Suprapubic skin (tissue), 4 donors: ENCODE measurements at places on chromosomes 5 and 9.

GRCh38 chr5:50711280-50711679 is 44.8 kb downstream of the PARP8 start:
- no peak overlapping the region for H3K27ac ChIP-seq
- H3K36me3 ChIP-seq: no peaks in the 10 kb centered on the region
- DNase-seq: no peak
- peaks cover 8% of the 10 kb centered on the region for H3K4me1 ChIP-seq
- H3K27me3 ChIP-seq: no peaks in the 10 kb centered on the region

DNA sequence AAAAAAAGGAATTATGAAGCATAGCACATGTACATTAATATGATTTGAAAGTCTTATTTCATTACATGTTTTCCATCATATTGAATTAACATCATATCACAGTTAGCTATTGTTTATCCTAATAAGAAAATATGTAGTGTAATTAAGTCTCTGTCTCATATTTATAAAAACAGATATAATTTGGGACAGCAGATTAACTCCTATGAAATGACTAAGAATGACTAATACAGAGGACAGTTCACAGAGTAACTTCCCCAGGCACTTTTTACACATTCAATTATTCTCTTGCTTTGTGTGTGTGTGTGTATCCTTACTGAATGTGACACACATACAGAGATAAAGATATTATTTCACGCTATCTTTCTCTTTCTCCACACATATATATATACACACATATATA is 2400.9 kb upstream of the C9orf72 start:
- no peaks in the 10 kb centered on the region for H3K4me1 ChIP-seq
- H3K27ac ChIP-seq: no peak overlapping the region
- DNase-seq: no peak
- no peaks in the 10 kb centered on the region for H3K27me3 ChIP-seq

DNA sequence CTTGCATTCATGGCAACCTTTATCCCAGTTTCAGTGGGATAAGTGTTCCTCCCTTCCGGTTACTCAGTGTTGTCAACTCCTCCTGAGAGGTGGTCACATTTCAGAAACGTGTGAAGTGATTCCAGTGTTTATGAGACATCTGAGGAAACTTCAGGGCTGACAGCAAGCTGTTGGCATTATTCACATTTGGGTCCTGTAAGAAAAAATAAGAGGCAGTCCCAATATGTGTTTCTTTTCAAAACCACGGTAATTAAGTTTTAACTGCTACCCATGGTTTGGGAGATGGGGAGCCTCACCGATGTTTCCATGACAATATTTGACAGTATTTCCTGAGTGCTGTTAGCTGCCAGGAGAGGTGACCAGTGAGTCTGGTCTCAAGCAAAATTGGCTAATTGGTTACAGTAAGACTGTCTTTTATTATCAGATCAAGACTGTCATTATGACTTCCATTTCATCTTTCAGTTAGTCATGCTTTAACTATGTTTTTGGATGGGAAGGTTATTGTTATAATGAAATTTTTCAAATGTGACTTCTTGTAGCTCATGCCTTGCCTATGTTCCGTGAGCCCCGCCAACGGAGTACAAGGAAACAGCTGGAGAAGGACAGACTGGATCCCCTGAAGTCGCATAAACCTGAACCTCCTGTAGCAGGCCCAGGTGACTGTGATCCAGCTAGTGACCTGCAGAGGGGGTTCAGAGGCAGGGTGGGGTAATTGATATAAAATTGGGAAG is 115.3 kb downstream of the GDNF start:
- H3K27me3 ChIP-seq: no peaks in the 10 kb centered on the region
- peaks cover 54% of the 10 kb centered on the region for H3K36me3 ChIP-seq
- H3K4me3 ChIP-seq: no peak overlapping the region
- no peak for DNase-seq
- no peak overlapping the region for H3K27ac ChIP-seq
- no peaks in the 10 kb centered on the region for H3K4me1 ChIP-seq

- H3K27me3 ChIP-seq: no peaks in the 10 kb centered on the region
- no peak overlapping the region for H3K4me3 ChIP-seq
- H3K4me1 ChIP-seq: peaks cover 8% of the 10 kb centered on the region
Measured at GRCh38 chr5:172496671-172497371, 42.5 kb upstream of the SH3PXD2B start.

GRCh38 chr5:117455236-117456233 is 880.9 kb upstream of the SEMA6A start:
- H3K4me1 ChIP-seq: no peaks in the 10 kb centered on the region
- H3K4me3 ChIP-seq: peak overlapping the region; percentile 50
- no peaks in the 10 kb centered on the region for H3K27me3 ChIP-seq
- H3K36me3 ChIP-seq: no peaks in the 10 kb centered on the region

- H3K27ac ChIP-seq: no peak overlapping the region
- H3K4me1 ChIP-seq: no peaks in the 10 kb centered on the region
- no peaks in the 10 kb centered on the region for H3K36me3 ChIP-seq
- no peak for DNase-seq
- no peaks in the 10 kb centered on the region for H3K27me3 ChIP-seq
Measured at GRCh38 chr5:90386099-90386710, 23.4 kb downstream of the CETN3 start.

DNA sequence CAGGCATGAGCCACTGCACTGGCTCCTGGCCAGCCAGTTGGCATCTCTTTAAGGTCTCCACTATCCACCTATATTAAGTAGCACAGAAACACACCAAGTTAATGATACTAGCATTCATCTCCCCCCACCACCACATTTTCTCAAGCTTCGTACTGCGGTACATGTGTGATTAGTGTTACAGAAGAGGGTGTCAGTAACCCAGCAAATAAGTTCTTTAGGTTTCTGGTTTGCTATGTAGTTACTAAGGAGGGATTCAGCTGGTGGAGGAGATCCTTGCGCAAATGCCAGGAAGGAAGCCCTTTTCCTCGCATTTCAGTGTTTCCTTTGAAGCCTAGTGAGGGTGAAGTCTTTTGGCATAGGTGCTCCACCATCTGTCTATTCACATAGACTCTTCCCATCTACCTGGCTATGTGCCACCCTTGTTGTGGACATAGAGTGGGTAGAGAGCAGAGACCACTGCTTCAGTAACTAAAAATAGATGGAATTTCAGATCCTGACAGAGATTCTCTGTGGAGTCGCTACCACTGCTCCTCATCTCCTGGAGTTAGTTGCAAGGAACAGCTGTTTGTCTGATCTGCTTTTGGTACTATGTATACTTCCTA is 16.7 kb downstream of the UBE2D2 start:
- H3K27ac ChIP-seq: no peak overlapping the region
- no peaks in the 10 kb centered on the region for H3K27me3 ChIP-seq
- no peaks in the 10 kb centered on the region for H3K36me3 ChIP-seq

GRCh38 chr5:56359809-56360685 is 126.9 kb upstream of the ANKRD55 start:
- H3K27ac ChIP-seq: no peak overlapping the region
- H3K36me3 ChIP-seq: no peaks in the 10 kb centered on the region
- peaks cover 34% of the 10 kb centered on the region for H3K4me1 ChIP-seq
- no peak for DNase-seq
- H3K27me3 ChIP-seq: no peaks in the 10 kb centered on the region
- H3K4me3 ChIP-seq: no peak overlapping the region

DNA sequence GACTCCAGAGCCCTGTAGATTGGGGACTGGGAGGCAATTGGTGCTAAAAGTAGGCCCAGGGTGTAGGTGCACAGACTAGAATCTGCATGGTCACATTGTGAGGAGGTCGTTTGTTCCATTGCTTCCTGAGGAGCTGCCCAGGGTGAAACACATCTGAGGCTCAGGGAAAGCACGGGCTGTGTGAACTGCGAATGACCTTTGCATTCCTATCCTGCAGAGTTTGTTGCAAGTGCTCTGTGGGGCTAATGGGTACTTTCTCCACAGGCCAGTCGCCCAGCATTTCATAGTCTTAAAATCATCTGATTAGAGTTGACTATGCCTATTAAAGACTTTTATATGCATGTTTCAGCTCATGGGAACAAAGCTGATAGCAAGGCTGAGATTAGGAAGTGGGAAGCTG is 14.4 kb upstream of the SLC46A2 start:
- no peak overlapping the region for H3K27ac ChIP-seq
- no peaks in the 10 kb centered on the region for H3K4me1 ChIP-seq
- no peaks in the 10 kb centered on the region for H3K27me3 ChIP-seq
- no peaks in the 10 kb centered on the region for H3K36me3 ChIP-seq
- DNase-seq: no peak

- DNase-seq: no peak
- peaks cover 60% of the 10 kb centered on the region for H3K36me3 ChIP-seq
- H3K4me1 ChIP-seq: peaks cover 6% of the 10 kb centered on the region
- H3K4me3 ChIP-seq: no peak overlapping the region
- H3K27me3 ChIP-seq: no peaks in the 10 kb centered on the region
Measured at GRCh38 chr5:55427157-55427556, 107.6 kb downstream of the PLPP1 start.

DNA sequence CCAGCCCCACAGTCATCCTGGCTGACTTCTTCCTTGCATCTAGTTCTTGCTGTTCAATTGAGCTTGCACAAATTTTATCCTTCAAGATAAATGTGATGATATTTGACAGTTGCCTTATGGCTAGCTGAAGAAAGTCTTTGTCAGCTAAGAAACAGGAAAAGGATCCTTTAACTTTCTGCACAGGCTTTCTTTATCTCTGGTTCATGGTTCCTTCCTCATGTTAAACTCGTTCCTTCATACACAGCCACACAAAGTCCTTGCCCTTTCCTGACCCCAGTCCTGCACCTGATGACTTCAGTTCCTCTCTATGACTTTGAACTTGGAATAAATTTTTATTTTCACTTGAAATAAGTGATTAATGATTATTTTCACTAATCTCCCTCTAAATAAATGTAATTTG is 132.5 kb upstream of the PRSS3 start:
- H3K4me3 ChIP-seq: no peak overlapping the region
- H3K27ac ChIP-seq: no peak overlapping the region
- H3K4me1 ChIP-seq: no peaks in the 10 kb centered on the region
- H3K27me3 ChIP-seq: no peaks in the 10 kb centered on the region

DNA sequence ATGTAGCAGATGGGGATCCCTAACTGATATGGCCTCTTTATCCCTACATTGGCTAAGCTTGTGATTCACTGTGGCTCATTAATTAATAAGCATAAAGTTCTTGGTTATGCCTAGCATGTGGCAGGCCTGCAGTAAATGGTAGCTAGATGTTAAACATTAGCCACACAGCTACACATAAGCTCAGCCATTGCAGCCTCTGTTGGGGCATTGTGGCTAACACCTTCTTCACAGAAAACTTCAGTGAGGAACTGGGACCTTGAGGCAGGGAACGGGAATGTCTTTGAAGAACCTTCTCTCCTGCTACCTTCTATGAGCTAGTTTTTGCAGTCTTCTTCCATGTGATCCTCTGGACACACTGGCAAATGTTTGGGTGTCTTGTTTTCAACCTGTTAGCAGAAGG is 338.2 kb downstream of the NTRK2 start:
- no peaks in the 10 kb centered on the region for H3K4me1 ChIP-seq
- no peak overlapping the region for H3K27ac ChIP-seq
- no peak overlapping the region for H3K4me3 ChIP-seq
- DNase-seq: no peak
- no peaks in the 10 kb centered on the region for H3K36me3 ChIP-seq

DNA sequence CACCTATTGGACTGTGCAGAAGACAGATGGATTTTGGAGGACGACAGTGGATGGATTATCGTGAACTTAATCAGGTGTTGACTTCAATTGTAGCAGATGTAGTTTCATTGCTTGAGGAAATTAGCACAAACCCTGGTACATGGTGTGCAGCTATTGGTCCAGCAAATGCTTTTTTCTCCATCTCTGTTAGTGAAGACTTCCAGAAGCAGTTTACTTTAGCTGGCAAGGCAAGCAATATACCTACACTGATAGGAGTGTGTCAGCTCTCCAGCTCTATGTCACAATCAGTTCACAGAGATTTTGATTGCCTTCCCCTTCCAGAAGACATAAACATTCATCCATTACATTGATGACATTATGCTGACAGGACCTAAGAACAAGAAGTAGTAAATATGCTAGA is 35.7 kb upstream of the ROR2 start:
- no peak overlapping the region for H3K4me3 ChIP-seq
- H3K36me3 ChIP-seq: no peaks in the 10 kb centered on the region
- no peaks in the 10 kb centered on the region for H3K27me3 ChIP-seq
- H3K27ac ChIP-seq: no peak overlapping the region

DNA sequence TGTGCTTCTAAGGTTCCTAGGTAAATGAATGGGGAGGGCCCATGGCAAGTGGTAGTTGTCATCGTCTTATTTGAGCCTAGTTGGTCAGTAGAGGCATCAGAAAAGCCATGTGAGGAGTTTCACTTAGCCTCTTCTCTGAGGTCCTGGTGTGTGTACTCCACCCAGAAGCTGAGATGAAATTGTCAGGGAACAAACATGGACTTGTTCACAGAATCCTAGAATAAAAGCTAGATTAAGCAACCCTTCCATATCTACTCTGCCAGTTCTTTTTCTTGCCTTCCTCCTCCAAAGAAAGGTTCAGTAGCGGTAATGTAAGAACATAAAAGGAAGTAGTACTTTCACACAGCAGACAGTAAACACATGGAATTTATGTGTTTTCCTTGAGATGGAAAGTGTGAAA is 70.4 kb downstream of the ARHGAP26 start:
- H3K4me1 ChIP-seq: peaks cover 39% of the 10 kb centered on the region
- no peak overlapping the region for H3K4me3 ChIP-seq
- H3K36me3 ChIP-seq: no peaks in the 10 kb centered on the region
- no peaks in the 10 kb centered on the region for H3K27me3 ChIP-seq
- H3K27ac ChIP-seq: peak overlapping the region; percentile 3

- DNase-seq: no peak
- H3K36me3 ChIP-seq: no peaks in the 10 kb centered on the region
- H3K4me3 ChIP-seq: no peak overlapping the region
- no peaks in the 10 kb centered on the region for H3K4me1 ChIP-seq
- no peak overlapping the region for H3K27ac ChIP-seq
Measured at GRCh38 chr9:116096046-116096445, 57.5 kb upstream of the PAPPA start.

DNA sequence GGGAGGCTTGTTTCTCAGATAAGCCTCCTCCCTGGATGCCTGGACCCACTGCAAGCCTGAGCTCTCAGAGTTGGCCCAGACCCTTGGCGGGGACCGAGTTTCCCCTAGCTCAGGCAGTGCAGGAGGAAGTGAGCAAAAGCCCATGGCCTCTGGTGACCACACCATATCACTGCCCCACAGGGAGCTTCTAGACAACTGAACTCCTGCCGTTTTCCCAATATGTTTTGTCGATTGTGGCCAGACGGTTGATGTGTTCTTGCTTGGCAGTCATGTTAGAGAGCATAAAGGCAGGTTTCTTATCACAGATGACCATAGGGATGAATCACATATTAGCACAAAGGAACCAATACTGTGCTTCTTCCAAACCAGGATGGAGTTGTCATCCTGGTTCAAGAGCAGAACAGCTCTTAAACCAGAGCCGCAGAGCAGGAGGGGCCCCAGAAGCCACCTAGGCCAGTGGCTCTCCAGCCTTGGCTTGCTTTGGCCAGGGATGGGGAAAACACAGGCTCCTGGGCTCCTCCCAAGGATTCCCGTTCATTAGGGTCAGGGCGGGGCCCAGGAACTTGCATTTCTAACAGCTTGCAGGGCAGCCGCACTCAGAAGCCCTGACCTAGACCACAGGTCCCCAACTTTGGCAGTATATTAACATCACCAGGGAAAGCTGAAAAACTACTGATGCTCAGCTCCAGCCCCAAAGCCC is 113.1 kb upstream of the TBC1D2 start:
- DNase-seq: no peak
- peaks cover 4% of the 10 kb centered on the region for H3K27me3 ChIP-seq
- H3K36me3 ChIP-seq: no peaks in the 10 kb centered on the region
- H3K4me3 ChIP-seq: no peak overlapping the region

- H3K36me3 ChIP-seq: no peaks in the 10 kb centered on the region
- no peak overlapping the region for H3K4me3 ChIP-seq
- no peak for DNase-seq
- H3K4me1 ChIP-seq: peaks cover 29% of the 10 kb centered on the region
- no peaks in the 10 kb centered on the region for H3K27me3 ChIP-seq
- H3K27ac ChIP-seq: no peak overlapping the region
Measured at GRCh38 chr5:96648023-96648422, 14.2 kb upstream of the CAST start.
